ENCODE measurements at places on chromosomes 2 and 18. TPM values are rescaled to one million over a fixed set of nuclear protein-coding genes. Genes with fewer than 3 reads are reported as not detected.

GRCh38 chr2:216404010-216404618, 8.2 kb upstream of the SMARCAL1 start:
- H3K4me1 ChIP-seq: no peaks in the 10 kb centered on the region
- H3K36me3 ChIP-seq: no peaks in the 10 kb centered on the region
- no peak overlapping the region for H3K4me3 ChIP-seq
- no peak overlapping the region for H3K27ac ChIP-seq

DNA sequence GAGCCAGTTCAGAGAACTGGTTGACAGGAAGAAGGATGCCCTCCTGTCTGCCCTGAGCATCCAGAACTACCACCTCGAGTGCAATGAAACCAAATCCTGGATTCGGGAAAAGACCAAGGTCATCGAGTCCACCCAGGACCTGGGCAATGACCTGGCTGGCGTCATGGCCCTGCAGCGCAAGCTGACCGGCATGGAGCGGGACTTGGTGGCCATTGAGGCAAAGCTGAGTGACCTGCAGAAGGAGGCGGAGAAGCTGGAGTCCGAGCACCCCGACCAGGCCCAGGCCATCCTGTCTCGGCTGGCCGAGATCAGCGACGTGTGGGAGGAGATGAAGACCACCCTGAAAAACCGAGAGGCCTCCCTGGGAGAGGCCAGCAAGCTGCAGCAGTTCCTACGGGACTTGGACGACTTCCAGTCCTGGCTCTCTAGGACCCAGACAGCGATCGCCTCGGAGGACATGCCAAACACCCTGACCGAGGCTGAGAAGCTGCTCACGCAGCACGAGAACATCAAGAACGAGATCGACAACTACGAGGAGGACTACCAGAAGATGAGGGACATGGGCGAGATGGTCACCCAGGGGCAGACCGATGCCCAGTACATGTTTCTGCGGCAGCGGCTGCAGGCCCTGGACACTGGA, 92.5 kb upstream of the EML6 start:
- no peaks in the 10 kb centered on the region for H3K27me3 ChIP-seq
- H3K27ac ChIP-seq: no peak overlapping the region
- H3K4me1 ChIP-seq: peaks cover 30% of the 10 kb centered on the region
- H3K4me3 ChIP-seq: no peak overlapping the region
- peaks cover 56% of the 10 kb centered on the region for H3K36me3 ChIP-seq

DNA sequence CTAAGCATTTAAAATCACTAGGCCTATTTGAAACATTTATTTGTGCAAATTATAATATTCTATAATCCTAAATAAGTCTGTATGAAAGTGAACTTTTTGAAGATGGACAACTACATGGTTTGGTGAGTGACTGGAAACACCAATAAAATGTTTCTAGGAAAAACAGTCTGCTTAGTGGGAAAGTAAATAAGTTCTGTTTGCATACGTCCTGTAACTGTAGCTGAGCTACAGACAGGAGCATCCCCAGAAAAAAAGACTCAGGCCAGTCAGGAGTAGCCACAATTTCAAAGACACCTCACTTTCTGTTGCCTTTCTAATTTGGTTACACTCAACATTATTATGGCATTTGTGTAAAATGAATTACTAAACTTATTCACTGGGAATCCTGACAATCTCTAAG, 28.4 kb upstream of the KCNJ3 start:
- no peak overlapping the region for H3K27ac ChIP-seq
- no peaks in the 10 kb centered on the region for H3K4me1 ChIP-seq
- no peaks in the 10 kb centered on the region for H3K36me3 ChIP-seq
- no peak for DNase-seq

DNA sequence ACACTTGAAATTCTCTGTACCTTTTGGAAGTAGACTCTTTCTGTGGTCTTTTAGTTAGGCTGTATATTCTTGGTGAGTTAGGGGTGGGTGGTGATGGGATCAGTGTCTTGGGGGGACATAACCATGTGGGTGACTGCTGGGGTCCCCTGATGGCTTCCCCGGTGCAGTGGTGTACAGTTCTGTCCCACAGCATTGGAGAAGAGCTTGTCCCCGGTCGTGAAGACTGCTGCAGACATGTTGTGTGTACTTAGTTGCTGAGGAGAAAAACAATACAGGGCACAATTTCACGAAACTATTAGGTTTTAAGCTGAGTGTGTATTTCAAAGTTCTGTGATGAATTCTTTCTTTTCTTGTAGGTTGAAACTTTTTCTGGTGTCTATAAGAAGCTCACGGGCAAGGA, 5.4 kb downstream of the RPS7 start:
- H3K27me3 ChIP-seq: no peaks in the 10 kb centered on the region
- H3K4me1 ChIP-seq: peaks cover 47% of the 10 kb centered on the region
- no peak overlapping the region for H3K4me3 ChIP-seq
- no peak overlapping the region for H3K27ac ChIP-seq
- no peak for DNase-seq
- peaks cover 60% of the 10 kb centered on the region for H3K36me3 ChIP-seq

DNA sequence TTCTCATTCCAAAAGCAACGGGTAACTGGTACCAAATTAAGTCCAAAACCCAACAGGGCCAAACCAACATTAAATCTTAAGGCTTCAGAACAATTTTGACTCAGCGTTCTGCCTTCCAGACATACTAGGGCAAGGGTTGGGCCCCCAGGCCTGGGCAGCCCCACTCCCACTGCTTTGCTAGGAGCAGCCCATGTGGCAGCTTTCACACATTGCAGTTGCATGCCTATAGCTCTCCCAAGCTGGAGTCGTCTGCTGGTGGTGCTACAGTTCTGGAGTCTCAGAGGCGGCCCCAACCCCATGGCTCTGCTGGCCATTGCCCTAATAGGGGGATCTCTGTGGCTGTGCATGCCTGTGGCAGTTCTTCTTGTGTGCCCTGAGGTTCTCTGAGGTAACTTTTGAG, 37.6 kb upstream of the CD226 start:
- H3K27ac ChIP-seq: no peak overlapping the region
- no peak for DNase-seq
- H3K4me1 ChIP-seq: peaks cover 24% of the 10 kb centered on the region
- no peak overlapping the region for H3K4me3 ChIP-seq
- no peaks in the 10 kb centered on the region for H3K27me3 ChIP-seq
- H3K36me3 ChIP-seq: peaks cover 34% of the 10 kb centered on the region

GRCh38 chr2:197195518-197195917, 115.1 kb downstream of the ANKRD44 start:
- DNase-seq: no peak
- no peaks in the 10 kb centered on the region for H3K27me3 ChIP-seq
- peaks cover 80% of the 10 kb centered on the region for H3K4me1 ChIP-seq

GRCh38 chr2:104050656-104051242, 803.2 kb upstream of the POU3F3 start:
- DNase-seq: no peak
- no peaks in the 10 kb centered on the region for H3K4me1 ChIP-seq
- H3K36me3 ChIP-seq: no peaks in the 10 kb centered on the region
- H3K27me3 ChIP-seq: no peaks in the 10 kb centered on the region

DNA sequence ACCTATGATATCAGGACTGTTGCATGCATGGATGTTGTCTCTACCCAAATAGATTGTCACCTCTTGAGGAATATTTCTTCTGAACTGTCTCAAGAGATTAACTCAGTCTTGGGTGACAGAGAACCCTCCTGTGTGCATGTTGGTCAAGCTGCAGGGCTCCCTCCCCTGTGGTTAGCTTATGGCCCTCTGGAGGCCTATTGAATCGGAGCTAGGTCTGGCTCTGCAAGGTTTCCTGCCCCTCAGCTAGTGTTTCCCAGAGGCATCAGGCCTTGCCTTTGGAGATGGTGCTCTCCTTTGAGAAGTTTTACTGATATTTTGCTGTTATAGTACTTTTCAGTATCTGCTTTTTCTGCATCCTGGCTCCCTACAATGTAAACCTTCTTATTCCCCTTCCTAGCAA, 769.2 kb upstream of the FAM98A start:
- no peaks in the 10 kb centered on the region for H3K4me1 ChIP-seq
- H3K36me3 ChIP-seq: no peaks in the 10 kb centered on the region
- no peak overlapping the region for H3K27ac ChIP-seq
- no peaks in the 10 kb centered on the region for H3K27me3 ChIP-seq

GRCh38 chr2:145530653-145531052, 1010.7 kb upstream of the ZEB2 start:
- DNase-seq: no peak
- H3K27me3 ChIP-seq: no peaks in the 10 kb centered on the region
- no peaks in the 10 kb centered on the region for H3K36me3 ChIP-seq
- H3K27ac ChIP-seq: no peak overlapping the region
- H3K4me1 ChIP-seq: no peaks in the 10 kb centered on the region

- no peaks in the 10 kb centered on the region for H3K36me3 ChIP-seq
- H3K4me3 ChIP-seq: no peak overlapping the region
- H3K27ac ChIP-seq: no peak overlapping the region
- H3K27me3 ChIP-seq: peaks cover 84% of the 10 kb centered on the region
- peaks cover 36% of the 10 kb centered on the region for H3K4me1 ChIP-seq
- no peak for DNase-seq
Measured at GRCh38 chr2:44934983-44935728, 6.3 kb upstream of the SIX3 start.

WBP1 gene
- 39.4 TPM for total RNA-seq

CPO gene
- total RNA-seq: not detected

IER3IP1 gene
- 9.7 TPM for total RNA-seq

PIEZO2 gene
- not detected for total RNA-seq

FZD7 gene
- total RNA-seq: 0.17 TPM
